MCF 10A (cell line): ENCODE measurements at places on chromosomes 12 and 14. TPM values are rescaled to one million over a fixed set of nuclear protein-coding genes. Genes with fewer than 3 reads are reported as not detected.

DNA sequence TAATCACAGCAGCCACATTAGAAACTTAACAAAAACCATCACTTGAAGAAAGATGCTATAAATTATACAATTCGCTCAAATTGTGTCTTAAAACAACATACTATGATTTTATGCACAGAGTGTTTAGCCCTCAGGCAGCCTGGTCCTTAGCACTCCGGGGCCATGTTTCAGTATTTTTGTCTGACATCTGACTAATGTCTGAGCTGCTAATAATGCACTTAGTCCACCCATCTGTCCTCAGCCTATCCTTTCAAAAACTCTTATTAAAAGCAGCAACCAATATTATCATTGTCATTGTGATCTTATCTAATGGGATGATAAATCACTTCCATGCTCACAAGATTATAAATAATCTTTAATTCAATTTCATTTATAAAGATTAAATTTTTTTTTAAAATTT lies 602.7 kb upstream of the FOXG1 start:
- no peaks in the 10 kb centered on the region for H3K36me3 ChIP-seq
- DNase-seq = no peak
- no peaks in the 10 kb centered on the region for H3K27me3 ChIP-seq
- no peak overlapping the region for H3K27ac ChIP-seq

DNA sequence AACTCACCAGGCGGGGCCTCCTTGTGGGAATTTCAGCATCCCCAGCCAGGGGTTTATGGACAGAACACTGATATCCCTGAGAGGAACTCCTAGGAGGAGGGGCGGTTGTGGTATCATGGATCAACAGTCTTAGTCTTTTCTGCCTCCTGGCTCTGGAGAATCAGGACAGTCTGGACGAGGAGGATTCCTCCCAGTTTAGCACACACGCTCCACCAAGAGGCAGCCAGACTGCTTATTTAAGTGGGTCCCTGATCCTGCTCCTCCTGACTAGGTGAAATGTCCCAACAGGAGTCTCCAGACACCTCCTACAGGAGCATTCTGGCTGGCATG lies 10.4 kb upstream of the ZNF705A start:
- no peak for DNase-seq
- H3K27me3 ChIP-seq = peaks cover 14% of the 10 kb centered on the region
- no peak overlapping the region for H3K4me3 ChIP-seq
- no peaks in the 10 kb centered on the region for H3K4me1 ChIP-seq
- H3K27ac ChIP-seq = no peak overlapping the region

- no peak overlapping the region for H3K27ac ChIP-seq
- no peaks in the 10 kb centered on the region for H3K36me3 ChIP-seq
- no peak overlapping the region for H3K4me3 ChIP-seq
- H3K4me1 ChIP-seq = no peaks in the 10 kb centered on the region
- no peaks in the 10 kb centered on the region for H3K27me3 ChIP-seq
Measured at GRCh38 chr12:73984552-73984951, 553.1 kb upstream of the ATXN7L3B start.

GRCh38 chr12:68880660-68881325 lies 52.2 kb downstream of the CPM start:
- no peak for DNase-seq
- H3K27ac ChIP-seq = no peak overlapping the region
- H3K4me1 ChIP-seq = no peaks in the 10 kb centered on the region
- no peaks in the 10 kb centered on the region for H3K36me3 ChIP-seq
- no peaks in the 10 kb centered on the region for H3K27me3 ChIP-seq

Gene CMTM5
- total RNA-seq = not detected in 2 replicates

- H3K27me3 ChIP-seq = no peaks in the 10 kb centered on the region
- H3K4me1 ChIP-seq = peaks cover 5% of the 10 kb centered on the region
- no peak overlapping the region for H3K4me3 ChIP-seq
Measured at GRCh38 chr12:7154042-7154441, 23.9 kb downstream of the CLSTN3 start.
